ENCODE measurements at places on chromosomes 12 and 14.

- no peak for DNase-seq
These were observed 1.6 kb downstream of the INSM2 start for GRCh38 chr14:35535483-35536112.

- no peak for DNase-seq
These were observed 68.7 kb downstream of the CIT start for GRCh38 chr12:119808441-119808840.

GRCh38 chr14:68932231-68932630, 46.9 kb downstream of the ACTN1 start:
- DNase-seq = no peak

- DNase-seq = no peak
These were observed 2.7 kb upstream of the SOAT2 start for GRCh38 chr12:53100466-53101151.

GRCh38 chr12:132560614-132561426, 49.6 kb downstream of the LRCOL1 start:
- DNase-seq = no peak

GRCh38 chr14:94904636-94905035, 134.7 kb upstream of the GSC start:
- no peak for DNase-seq

DNA sequence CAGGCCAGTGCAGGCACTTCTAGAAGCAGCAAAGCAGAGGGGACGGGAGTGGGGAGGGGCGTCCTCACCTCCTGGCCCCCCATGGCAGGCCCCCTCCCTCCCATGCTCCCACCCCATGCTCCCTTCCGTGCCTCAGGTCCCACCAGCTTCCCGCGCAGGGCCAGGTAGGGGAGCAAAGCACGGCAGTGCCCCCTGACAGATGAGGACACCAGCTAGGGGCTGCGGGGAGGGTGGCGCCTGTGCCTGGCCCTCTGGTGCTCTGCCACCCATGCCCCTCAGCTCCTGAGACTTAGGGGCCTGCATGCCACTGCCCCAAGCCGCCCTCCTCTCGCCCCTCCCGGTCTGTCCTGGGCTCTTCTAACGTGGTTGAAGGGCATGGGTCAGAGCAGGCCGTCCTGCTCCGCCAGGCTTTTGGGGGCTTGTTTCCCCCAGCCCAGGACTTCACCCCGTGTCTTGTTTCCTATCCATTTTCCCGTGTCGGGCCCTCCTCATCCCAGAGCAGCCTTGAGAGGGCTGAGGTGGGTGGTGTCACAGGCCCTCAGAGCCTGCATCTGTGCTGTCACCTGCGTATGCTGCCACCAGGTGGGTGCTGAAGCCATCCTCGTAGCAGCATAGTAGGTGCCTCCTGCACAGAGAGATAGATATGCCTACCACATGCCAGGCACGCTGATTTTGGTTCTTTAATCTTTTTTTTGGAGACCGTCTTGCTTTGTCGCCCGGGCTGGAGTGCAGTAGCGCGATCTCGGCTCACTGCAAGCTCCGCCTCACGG, 10.2 kb downstream of the TRMT61A start:
- DNase-seq = no peak

DNA sequence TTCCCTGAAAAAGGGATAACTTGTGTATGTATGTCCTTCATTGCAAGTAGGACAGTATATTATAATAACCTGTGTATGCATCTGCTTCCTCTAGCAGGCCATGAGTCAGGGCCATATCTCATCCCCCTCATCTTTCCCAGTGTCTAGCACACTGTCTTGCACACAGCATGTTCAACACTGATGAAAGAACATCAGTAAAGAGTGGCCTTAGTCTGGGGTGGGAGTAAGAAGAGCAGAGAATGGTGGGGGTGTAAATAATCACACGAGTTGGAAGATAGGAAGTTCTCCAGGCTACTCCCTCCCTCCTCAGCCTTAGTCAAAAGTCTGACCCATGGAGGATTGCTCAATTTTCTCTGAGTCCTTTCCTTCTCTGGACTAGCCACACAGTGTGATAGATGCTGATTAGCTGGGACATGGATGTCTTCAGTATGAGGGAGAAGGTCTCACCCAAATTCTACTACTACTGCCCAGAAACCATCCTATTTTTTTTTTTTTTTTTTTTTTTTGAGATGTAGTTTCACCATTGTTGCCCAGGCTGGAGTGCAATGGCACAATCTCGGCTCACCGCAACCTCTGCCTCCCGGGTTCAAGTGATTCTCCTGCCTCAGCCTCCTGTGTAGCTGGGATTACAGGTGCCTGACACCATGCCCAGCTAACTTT, 14.6 kb upstream of the SP1 start:
- DNase-seq = no peak

- DNase-seq = no peak
These were observed 23.5 kb downstream of the GPHB5 start for GRCh38 chr14:63295231-63295685.

DNA sequence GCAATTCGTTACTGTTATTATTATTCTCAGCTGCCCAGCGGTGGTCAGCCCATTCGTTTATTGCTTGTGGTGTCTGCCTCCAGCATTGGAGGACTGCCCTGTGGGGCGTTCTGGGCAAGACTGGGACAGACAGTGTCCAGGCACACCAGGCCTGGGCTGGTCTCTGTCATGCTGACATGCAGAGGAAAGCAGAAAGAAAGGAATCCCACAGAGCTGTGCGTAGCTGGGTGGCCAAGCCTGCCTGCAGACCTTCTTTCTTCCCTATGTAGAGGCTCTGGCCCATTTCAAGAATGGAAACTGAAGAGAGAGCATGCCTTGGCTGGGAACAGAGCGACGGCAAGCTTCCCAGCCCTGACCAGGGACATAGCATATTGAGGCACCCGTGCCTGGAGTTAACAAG, 525.3 kb upstream of the TBX3 start:
- no peak for DNase-seq

- no peak for DNase-seq
These were observed 21.2 kb upstream of the RNASE4 start for GRCh38 chr14:20662968-20663732.

GRCh38 chr12:89379148-89379838, 27.0 kb upstream of the DUSP6 start:
- DNase-seq = no peak

GRCh38 chr12:131281016-131281415, 327.3 kb downstream of the ADGRD1 start:
- DNase-seq = no peak

- no peak for DNase-seq
These were observed 271.0 kb downstream of the APAF1 start for GRCh38 chr12:98916106-98916505.

DNA sequence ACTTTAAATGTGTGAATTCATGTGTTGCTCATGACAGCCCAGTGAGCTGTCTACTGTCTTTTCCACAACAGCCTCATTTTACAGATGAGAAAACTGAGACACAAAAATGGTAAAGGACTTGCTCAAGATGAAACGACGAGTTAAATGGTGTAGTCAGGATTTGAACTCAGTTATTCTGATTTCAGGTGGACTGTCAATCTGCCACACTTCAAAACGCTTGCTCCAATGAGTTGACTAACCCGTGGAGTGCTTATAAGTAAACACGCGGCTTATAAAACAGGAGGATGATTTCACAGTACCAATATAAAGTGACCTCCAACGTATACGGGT, 652 bp upstream of the POLE2 start:
- no peak for DNase-seq
